ENCODE measurements at places on chromosomes 11 and 22.

DNA sequence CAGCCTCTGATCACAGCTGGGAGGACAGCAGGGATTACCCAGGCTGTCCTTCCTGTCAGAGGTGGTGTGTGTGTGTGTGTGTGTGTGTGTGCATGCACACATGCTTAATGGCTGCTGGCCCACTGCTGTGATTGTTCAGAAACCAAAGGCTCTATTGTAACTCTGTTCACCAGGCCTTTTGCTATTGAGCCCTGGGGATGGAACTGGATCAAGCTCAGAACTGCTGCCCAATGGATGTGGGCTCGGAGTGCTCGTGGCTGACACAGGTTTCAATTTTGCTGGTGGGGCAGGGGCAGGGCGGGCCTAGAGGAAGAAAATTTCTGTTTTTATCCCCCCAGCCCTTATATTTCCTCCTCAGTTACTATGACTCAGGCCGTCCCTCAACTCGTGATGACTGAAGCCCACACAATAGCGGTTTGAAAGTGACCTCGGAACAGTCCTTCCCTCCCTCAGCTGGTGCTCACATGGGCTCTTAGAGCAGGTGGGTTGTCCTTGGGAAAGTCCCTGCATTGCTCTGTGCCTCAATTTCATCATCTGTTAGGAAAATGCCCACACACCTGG is 359.3 kb downstream of the TENM4 start:
- no peak for DNase-seq

- no peak for DNase-seq
Measured at GRCh38 chr11:122240638-122241037, 124.6 kb upstream of the BLID start.

DNA sequence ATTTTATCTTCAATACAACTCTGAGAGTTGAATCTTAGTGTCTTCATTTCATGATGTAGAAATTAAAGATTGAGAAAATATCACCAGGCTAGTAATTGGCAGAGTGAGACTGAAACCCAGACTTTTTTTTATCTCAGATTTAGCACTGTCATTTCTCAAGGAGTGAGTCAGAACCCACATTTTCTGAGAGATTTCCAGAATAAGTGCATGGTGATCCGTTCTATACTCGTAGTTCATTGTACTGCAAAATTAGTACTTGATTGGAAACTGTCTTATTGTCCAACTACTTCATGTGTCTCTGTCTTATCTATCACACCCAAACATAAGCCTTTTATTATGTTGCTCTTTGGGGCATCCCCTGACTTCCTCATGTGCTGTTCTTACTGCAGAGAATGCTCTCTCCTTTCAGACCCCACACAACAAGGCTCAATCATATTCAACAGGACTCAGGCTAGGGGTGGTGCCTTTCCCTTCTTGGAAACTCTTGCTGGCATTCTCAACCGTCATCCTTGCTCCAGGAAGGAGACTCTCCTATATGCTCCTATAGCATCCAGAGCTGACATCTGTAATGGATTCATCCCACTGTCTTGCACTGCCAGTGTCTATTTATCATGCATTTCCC is 76.7 kb upstream of the BLID start:
- no peak for DNase-seq

GRCh38 chr11:64445651-64446050 is 86.7 kb downstream of the RPS6KA4 start:
- DNase-seq = no peak

DNA sequence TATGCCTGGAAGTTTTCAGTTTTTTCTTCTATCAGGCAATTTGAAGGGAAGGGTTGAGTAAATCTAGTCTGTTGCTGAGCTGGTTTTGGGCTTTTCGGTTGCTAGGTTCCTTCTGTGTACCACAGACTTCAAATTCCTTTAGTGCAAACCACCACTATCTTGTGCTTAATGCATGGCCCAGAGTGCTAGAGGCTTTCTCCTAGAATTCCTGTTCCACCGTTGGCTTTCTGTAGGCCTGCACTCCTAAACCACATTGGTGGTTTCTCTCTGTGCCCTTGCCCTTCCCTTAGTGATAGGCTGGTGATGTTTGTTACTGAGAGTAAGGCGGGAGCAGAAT is 47.1 kb upstream of the CTSC start:
- no peak for DNase-seq

GRCh38 chr22:45246060-45246985 is 5.6 kb upstream of the KIAA0930 start:
- no peak for DNase-seq

GRCh38 chr11:72823105-72823804 is 9.0 kb downstream of the ATG16L2 start:
- no peak for DNase-seq

GRCh38 chr22:44795701-44796630 is 43.6 kb downstream of the ARHGAP8 start:
- DNase-seq = no peak

DNA sequence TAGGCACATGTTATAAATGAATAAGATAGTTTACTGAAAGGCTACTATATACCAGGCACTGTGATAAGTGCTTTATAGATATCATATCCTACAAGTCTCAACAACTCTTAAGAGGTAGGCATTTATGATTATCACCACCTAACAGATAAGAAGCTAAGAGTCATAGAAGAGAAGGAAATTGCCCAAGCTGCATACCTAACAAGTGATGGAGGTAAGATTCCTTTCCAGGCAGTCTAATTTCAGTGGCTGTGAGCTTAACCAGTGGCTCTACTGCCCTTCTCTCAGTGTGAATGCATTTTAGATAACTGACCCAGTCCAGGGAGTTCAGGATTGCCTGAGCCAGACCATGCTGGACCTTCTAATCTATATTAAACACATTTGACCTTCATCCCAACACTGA is 39.2 kb downstream of the HEPHL1 start:
- DNase-seq = no peak

- DNase-seq = peak; percentile 35
Measured at GRCh38 chr11:43419460-43419859, 60.7 kb downstream of the TTC17 start.

DNA sequence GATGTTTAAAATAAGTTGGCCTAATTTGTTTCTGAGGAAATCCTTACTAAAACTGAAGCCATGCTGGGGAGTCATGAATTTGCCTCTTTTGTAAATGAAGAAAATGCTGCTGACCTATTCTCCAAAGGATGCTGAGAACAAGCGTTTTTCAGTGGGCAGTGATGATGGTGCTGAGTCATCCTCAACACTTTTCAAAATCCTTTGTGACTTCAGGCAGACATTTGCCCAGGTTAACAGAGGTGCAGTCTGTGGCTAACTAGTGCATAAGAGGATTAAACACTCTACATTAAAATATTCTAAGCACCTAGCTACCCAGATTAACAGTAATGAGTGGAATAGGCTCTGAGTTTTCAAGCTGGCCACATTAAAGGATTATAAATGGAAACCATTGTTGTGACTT is 509.0 kb downstream of the DLG2 start:
- no peak for DNase-seq

- no peak for DNase-seq
Measured at GRCh38 chr11:15489281-15489680, 374.6 kb downstream of the INSC start.

DNA sequence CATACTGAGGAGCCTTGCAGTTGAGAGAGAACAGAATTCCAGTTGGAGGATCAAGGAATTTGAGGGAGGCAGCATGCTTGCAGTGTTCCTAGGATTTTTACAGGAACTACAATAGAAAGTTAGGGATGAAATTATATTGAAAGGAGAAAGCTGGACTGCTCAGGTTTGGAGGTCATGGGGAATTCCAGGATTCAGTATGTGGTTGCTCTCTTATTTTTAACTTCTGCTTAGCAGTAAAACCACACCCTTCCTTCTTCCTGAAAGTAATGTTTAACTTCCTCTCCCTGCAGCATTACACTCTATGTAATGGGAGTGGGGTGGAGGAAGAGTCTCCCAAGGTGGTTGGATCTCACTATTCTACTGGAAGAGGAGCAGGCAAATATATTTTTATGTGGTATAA is 31.3 kb downstream of the CTNND1 start:
- peak; percentile 32 for DNase-seq

GRCh38 chr11:131884461-131885073 is 514.2 kb downstream of the NTM start:
- DNase-seq = no peak

DNA sequence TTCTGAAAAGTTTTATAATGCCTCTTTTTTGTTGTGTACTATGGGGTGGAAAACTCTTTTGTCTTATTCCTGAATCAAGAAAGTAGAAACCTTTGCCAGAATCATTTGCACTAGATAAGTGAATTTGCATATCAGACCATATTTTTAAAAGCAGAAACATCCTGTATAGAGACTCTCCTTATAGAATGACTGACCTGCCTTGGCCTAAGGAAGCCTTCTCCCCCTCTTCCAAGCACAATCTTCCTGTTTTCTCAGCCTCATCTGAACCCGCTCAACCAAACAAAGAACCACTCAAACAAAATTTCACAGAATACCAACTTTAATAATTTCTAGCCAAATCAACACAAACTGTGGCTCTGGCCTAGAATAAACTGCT is 60.3 kb downstream of the SIK3 start:
- no peak for DNase-seq
